Stimulated activated CD8-positive, alpha-beta memory T cell treated with anti-CD3 and anti-CD28 coated beads, Interleukin-7, amount 100 ng/mL, for 1 hour (primary cell): ENCODE measurements at places on chromosomes 16 and 17.
A peak's percentile ranks its signal among the peaks of the same experiment; 100 is the strongest.

DNA sequence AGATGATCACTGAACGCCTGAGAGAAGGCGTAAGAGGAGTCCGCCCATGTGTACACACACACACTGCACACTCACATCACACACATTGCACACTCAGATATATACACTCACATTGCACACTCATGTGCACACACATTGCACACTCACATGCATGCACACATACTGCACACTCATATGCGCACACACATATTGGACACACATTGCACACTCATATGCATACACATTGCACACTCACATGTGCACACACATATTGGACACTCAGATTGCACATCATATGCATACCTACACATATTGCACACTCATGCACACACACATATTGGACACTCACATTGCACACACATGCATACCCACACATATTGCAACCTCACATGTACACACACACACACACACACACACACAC lies 163.2 kb downstream of the WSCD1 start:
- no peak for DNase-seq

DNA sequence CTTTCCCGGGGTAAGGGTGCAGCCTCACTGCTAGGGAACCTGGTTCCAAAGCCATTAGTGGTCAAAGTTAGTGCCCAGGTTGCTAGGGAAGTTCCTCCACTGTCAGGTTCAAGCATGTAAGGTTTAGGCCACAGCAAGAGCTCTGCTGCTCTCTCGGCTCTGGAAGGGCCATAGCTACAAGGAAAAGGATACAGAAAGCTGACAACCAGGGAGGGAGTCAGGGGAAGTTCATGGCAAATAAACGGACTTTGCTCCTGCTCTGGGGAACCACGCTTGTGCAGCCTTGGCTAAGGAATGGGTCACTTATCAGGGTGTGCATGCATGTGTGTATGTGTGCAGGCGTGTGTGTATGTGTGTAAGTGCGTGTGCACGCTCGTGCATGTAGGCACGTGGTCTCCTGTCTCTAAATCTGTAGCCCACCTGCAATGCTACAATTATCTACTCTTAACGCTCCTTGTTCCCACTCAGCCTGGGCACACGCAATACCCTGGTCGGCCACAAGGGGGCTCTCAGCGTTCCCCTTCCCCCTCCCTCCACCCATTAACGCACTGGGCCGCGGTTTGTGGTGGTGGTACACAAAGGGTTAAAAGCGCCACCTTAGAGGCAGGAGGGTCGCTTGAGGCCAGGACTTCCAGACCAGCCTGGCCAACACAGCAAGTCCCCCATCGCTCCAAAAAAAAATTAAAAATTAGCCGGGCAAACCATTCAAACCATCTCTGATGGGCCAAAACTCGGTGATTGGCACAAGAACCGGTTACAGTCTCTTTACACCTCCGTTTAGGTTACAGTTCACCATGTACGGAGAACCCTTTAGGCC lies 48.4 kb upstream of the KDM8 start:
- DNase-seq: peak; percentile 42

DNA sequence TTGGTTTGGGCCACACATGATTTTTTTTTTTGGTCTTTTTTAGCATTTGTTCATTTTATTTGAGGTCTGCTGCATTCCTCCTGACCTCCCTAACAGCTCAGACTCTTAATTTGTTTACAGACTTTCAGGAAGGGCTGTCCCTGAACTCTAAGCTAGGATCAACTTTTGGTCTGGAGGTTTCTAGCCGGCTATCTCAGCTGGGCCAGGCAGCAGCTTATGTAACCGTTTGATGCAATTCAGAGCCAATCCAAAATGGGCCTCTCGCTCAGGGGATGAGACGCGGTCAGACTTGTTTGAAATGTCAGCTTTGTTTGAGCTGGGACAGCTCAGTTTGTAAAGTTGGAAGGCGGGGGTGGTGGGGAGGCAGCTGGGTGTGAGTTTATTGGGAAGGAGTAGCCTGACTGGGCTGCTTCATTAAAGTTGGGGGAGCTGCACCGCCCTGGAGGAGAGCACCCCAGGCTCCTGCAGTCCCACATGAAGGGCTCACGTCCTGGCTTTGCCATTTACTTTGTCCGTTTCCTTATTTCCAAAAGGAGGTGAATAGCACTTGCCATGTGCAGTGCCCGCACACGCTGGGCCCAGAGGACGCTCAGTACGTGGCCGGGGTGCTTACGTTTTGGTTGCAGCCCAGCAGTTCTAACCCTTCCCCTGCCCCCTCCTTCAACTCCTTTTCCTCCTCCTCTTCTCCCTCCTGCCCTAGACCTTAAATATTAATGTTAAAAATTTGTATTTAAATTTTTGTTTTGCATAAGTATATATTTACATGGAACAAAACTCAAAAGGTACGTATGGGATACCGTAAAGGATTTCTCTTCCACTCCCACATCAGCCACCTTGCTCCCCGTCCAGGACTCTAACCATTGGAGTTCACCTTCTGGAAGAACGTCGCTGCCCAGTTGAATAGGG lies 121.2 kb downstream of the SNX29 start:
- no peak for DNase-seq

DNA sequence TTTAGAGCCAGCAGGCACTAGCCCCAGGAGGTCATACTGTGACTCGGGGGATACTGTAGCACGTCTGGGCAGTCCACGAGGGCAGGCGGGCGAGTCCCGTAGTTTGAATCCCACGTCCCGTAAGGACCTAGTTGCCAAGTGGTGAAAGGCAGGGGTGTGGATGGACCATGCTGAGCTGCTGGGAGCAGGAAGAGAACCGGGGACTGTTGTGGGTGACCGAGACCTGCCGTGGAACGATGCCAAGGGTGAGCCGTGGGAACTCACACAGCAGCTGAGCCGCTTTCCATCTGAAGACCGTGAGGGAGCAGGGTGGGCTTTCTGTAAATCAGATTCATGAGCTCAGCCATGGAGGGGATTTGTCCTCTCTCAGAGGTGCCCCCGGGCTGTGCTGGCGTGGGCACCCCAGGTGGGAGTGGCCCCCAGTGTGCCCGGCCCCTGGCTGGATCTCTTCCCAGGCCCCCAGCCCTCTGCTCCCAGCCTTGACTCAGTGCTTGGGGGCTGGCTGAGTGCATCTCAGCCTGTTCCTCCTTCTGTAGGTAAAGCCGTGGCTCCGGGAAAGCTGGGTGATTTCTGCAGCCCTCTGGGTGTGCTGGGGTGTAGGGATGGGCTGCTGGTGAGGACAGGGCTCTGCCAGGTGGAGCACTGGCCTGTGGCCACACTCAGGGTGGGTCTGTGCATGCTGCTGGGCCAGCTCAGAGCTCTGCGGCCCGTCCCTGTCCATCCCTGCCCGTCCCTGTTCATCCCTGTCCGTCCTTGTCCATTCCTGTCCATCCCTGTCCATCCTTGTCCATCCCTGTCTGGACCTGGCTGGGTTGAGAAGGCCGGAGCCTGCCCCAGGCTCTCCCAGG lies 13.6 kb downstream of the ASPSCR1 start:
- no peak for DNase-seq

GRCh38 chr17:51150932-51151331 lies 2.4 kb upstream of the NME1 start:
- no peak for DNase-seq

DNA sequence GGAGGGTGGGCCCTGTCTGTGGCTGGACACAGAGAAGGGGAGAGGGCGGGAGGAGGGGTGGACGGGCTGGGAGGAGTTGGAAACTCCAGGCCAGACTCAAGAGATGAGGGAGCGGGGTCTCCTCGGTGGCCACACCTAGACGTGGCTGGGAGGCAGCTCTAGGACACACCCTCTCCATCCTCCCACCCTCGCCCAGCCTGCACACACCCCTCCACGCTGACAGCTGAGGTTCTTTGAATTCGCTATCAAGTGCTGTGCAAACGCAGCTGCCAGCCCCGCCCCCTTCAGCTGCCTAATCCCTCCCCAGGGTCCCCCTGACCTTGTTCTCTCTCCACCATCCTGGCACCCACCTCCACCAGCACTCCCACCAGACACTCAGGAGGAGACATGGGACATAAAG lies 48.7 kb downstream of the DNAH17 start:
- DNase-seq: no peak

- no peak for DNase-seq
Measured at GRCh38 chr17:29212681-29213121, 32.5 kb upstream of the MYO18A start.

DNA sequence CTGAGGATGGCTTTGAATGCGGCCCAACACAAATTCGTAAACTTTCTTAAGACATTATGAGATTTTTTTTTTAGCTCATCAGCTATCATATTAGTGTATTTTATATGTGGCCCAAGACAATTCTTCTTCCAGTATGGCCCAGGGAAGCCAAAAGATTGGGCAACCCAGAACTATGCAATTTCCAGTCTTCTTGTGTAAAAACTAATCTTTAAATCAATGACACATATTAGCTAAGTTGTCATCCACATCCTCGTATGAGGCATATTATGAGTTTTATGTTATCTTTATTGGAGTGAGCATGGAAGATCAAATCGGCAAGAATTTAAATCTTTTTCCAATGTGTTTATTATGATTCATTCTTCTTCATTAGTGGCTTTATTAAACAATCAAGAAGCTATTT lies 198.6 kb upstream of the HSBP1 start:
- DNase-seq: no peak

DNA sequence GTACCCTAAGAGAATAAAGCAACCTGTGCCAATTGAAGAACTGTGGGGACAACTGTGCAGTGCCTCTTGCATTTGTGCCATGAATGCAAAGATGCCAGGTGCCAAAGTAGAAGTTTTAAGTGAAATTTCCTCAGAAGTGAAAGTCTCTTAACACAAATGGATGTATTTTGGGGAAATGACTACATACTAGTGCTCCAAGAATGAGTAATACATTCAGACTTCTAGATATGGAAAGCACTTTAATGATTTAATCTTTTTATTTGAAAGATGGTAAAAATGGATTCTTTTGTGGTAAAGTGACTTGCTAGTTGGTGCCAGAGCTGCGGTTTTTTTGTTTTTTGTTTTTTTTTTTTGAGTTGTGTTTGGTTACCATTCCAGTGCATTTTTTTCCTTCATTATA lies 15.0 kb downstream of the UTP18 start:
- DNase-seq: no peak

DNA sequence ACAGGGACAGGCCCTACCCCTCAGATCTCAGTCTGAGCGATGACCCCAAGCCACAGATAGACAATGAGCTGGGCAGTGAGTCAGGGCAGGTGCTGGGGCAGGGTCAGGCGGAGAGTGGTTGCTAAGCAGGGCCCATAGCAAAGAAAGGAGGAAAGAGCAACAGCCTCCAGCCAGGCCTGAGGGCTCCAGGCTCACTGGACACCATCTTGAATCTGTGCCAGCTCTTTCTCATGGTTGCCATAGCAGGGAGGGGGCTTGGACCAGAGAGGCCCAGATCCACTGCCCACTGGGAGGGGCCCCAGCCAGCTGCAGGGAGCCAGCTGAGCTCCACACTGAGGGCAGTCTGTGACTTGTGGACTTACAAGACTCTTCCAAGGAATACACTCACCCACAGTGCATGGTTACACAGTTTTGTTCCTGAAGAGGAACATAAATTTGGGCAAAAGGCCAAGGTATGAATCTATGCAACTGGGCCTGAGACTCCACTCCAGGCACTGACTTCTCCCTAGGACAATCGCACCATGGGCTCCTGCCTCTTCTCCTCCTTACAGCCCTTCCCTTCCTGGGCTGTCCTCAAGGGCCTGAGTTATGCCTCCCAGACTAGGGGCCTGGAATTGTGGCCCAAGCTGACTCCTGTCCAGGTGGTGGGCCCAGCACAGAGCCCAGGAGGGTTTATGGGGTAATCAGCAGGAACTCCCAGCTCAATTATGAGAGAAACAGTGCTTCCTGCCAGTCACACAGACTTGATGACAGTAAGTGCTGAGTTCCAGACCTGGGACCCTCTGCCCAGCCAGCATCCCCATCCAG lies 59.9 kb downstream of the BEAN1 start:
- DNase-seq: no peak

DNA sequence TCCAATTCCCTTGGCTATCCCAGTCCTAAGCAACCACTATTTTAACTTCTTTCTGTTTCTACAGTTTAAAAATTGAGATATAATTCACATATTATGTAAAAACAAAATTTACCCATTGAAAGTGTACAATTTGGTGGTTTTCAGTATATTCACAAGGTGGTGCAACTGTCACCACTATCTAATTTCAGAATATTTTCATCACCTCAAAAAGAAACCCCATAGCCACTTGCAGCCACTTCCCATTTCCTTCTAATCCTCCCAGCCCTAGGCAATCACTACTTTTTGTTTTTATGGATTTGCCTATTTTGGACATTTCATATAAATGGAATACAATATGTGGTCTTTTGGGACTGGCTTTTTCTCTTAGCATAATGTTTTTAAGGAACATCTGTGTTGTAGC lies 36.1 kb upstream of the NACA2 start:
- DNase-seq: no peak

DNA sequence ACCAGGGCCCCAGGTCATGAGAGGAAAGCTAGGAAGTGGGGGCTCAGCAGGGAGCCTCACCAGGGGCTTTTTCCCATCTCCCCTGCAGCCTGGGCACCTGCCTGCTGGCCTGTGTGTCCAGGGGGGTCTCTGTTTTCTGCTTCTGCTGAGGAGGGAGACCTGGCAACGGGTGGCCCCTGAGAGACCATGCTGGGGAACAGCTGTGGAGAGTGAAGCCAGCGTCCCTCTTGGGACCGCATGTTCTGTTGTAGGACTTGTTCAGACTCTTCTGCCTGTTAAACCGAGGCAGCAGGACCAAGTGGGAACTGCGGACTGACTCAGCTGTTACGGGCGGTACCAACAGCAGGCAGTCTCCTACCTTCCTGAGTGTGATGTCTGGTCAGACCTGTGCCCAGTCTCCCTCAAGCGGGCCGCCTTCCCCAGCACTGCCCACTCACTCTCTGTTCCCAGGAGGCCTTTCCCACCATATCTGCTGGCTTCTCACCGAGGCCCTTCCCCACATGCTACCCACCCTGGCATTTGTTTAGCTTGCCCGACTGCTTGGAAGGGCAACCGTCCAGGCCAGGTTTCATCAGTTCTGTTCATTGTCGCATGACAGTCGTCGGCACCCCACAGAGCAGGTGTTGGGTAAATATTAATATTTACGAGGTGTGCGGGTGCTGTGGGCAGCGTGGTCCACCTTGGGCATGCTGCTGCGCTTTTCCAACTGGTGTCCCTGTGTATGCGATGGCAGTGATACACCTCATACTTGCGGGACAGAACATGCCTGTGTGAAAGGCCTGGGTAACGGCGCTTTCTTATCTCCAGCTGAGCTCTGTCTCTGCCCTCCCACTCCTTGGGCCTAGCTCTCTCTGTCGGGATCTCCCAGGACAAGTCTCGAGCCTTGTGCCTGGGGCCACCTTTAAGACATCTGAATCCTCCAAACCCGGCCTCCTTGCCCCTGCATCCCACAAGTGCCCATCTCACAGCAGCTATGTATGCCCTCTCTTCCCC lies 69.4 kb downstream of the MPRIP start:
- no peak for DNase-seq

GRCh38 chr17:38582069-38582468 lies 23.7 kb downstream of the SRCIN1 start:
- DNase-seq: no peak
